ENCODE measurements at places on chromosomes 13 and 19.

DNA sequence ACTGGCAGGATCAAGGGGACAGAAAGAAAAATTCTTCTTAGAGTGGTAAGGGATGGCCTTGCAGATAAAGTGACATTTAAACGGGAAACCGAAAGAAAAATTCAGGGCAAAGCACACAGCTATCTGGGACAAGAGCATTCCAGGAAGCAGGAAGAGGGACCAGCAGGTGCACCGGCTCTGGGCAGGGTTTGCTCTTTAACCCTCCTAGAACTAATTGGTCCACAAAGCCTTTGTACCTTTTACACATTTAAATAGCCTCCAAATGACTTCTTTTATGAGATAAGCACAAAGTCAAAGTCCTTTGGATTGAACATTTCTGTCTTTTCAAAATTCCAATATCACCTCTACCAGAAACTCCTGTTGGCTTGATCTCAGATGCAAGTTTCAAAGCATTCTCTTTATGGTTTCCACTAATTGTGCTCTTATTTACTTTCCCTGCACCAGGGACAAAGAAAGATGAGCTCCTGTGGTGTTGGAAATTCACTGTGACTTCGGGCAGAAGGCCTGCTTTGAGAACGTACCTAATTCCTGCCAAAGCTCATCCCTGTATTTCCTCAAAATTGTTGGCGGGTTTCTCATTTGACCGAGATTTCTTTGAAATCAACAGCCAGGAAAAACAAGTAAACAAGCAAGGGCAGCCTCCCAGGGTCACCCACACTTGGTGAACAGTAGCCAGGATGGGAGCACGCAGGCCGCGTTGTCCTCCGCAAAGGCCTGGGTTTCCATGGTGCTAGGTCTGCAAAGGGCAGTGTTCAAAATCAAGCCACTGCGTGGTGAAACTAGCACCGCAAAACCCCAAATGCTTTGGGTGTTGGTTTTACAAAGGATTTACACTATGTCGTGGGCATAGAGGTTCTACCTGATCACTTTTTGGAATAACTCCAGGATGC is 98.6 kb downstream of the IRS2 start:
- no peak for DNase-seq

DNA sequence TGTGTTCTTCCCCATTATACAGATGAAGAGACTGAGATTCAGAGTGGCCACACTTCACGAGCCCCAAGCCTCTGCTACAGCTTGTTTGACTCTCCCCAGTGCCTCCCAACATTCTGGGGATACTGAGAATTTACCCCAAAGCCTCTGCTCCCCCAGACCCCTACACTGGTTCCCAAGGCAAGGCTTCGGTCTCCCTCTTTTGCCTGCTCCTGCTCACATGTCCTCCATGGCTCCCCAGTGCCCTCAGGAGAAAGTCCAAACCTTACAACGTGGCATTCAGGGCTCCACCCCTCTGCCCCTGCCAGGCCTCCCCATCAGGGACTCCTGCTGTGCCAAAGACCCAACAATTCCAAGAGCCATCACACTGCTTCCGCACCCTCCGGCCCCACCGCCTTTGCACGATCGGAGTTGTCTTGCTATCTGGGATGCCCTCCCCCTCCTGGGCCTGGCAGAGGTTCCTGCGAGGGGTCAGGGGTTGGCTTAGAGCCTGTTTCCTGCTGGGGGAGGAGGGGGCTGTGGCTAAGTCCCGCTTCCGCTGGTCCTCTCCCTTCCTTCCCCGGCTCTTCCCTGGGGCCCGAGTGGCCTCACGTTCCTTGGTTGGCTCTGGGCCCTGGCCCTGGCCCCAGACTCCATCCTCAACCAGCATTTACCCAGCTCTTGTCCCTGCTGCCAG is 15.4 kb downstream of the GTPBP3 start:
- no peak for DNase-seq

DNA sequence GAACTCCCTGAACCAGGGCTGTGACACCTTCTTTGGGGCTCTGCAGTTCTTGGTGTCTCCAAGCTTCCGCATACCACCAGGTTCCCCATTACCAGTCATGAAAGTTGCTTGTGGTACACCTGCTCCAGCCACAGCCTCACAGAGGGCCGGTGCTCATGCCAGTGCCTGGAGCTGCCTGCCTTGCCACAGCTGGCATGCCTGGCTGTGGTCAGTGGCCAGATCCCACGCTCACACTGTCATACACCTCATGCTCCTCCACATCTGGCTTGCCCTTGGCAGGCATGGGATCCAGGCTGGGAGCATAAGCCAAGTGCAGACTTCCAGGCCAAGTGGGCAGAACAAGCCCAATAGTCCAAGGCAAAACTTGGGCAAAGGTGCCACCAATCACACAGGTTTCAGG is 1054.9 kb downstream of the SLITRK5 start:
- DNase-seq = no peak

- no peak for DNase-seq
Observed at GRCh38 chr19:1663852-1664251, 11.4 kb upstream of the TCF3 start.

GRCh38 chr19:13962699-13963602 is 10.6 kb downstream of the DCAF15 start:
- DNase-seq = no peak

DNA sequence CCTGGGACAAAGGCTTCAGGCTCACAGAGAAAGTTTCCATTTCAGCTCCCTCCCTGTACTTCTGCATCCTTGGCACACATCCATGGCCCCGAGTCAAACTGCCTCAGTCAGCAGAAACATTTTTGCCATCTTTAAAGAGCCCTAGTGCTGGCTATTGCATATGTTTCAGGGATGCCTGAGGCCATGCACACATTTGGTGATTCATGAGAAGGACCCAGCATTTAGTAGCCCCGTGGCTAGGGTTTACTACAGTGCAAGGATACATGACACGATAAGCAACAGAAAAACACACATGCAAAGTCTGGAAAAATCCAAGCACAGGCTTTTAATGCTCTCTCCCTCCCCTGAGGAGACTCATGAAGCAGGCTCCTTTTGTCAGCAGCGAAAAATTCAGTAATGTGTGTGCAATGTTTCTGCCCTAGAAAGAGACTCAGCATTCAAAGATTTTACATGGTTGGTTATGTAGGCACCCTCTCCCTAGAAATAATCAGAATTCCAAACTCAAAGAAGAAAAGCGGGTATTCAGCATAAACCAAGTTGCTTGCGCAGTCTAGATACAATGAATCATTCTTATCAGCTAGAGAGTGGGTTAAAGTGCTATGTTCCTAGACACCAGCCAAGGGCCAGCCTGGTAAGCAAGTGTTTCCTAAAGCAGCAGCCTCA is 17.6 kb downstream of the ACOD1 start:
- peak; percentile 15 for DNase-seq

- no peak for DNase-seq
Observed at GRCh38 chr13:79528356-79528755, 47.4 kb downstream of the NDFIP2 start.

GRCh38 chr19:49361438-49362047 is 673 bp downstream of the TEAD2 start:
- DNase-seq = no peak

DNA sequence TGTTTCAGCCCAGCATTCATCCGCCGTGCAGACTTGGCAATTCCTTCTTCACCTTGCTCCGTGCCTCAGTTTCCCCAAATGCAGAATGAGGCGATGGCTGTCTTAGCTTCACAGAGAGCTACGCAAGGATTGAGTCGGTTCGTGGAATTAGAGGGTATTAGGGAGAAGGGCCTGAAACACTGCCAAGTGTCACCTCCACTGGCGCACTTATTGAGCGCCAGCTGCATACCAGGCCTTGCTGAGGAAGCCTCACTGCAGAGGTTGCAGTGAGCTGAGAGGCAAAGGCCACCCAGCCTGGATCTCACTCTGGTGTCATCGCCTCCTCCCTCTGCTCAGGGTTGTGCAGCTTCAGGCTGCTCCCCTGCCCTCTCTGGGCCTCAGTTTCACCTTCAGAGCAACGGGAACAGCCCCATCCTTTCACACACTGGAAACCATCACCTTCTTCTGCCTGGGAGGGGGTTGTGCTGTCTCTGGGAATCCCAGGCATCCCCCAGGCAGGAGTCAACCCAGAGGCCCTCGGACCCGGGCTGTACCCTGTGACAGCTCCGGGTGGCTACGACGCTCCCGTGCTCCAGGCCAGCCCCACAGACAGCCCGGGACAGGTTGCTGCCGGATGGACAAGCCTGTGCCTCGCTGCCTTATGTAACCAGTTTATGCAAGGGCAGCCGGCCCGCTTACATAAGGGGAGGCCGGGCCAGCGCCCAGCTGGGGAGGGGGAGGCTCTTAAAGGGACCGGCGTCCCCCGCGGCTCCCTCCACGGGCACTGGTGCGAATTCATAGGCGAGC is 31.9 kb downstream of the NFIC start:
- DNase-seq = peak; percentile 92

DNA sequence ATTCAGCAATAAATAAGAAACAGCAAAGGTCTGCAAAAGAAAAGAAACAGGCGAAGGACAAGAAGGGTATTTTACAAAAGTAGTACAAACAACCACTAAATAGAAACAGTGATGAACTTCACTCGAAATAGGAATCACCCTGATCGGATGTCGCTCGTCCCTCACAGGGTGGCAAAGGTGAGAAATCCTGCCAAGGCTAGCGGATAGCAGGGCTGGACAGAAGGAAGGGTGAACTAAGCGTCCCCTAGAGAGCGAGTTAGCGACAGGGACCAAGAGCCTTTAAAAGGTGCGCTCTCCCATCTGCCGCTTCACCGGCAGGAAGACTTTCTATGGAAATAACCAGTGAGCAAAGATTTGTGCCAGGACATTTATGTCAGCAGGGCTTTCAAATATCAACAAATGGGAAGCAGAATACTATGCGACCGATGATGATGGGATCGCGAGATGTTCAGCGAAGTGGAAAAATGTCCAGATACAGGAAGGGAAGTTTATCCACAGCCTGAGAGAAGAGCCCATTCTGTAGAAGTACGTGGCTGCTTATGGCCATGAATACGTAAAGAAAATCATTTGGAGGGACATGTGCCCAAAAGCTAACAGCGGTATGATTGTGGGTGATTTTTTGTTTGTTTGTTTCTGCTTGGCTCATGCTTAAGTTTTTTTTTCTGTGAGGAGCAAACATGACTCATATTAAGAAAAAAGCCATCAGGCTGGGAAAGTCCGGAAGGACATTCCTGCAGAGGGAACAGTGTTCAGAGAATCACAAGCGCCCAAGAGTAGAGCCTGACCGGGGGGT is 18.9 kb downstream of the ELAVL1 start:
- DNase-seq = no peak

GRCh38 chr13:21059641-21060337 is 1.6 kb downstream of the LATS2 start:
- DNase-seq = no peak

DNA sequence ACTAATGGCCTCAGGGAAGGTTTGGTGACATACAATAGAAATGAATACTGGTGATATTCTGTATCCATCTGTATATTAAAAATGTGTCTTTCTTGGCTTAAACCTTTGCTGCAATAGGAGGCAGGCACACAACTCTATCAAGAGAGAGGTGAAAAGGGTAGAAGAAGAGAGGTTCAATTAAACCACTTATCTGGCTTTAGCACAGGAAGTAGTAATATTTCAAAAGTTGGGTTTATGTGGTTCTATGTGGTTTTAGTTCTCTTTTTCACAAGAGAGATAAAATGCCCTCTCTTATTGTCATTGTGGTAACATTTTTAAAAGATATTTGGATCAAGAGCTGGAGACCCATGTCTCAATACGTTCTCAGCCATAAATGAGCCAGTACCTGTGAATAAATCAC is 146.2 kb upstream of the FNDC3A start:
- DNase-seq = no peak

- no peak for DNase-seq
Observed at GRCh38 chr19:23528376-23528775, 133.1 kb upstream of the ZNF91 start.

- no peak for DNase-seq
Observed at GRCh38 chr19:32387701-32388392, 17.7 kb upstream of the DPY19L3 start.

GRCh38 chr13:38998739-38999138 is 8.1 kb upstream of the STOML3 start:
- DNase-seq = no peak

- no peak for DNase-seq
Observed at GRCh38 chr13:43122791-43123190, 99.4 kb downstream of the DNAJC15 start.

GRCh38 chr19:10419646-10420443 is 493 bp upstream of the PDE4A start:
- DNase-seq = no peak

DNA sequence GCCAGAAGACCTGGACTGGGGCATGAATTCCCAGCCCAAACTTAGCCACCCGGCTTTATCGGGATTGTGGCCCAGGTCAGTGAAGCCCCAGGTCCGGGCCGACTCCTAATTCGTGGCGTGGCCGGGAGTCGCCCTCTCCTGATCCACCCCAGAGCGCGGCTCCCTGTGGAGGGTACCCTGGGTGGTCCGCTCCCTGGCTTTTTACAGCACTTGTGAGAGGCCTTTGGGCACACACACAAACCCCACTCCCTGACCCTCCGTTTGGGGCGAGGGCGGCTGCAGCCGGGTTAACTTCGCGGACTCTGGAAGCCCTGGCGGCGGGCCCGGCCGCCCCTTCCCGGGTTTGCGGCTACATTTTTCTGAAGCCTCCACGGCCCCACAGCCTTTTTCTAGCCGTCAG is 56.4 kb downstream of the ZNF568 start:
- no peak for DNase-seq

GRCh38 chr19:29753934-29754305 is 38.9 kb upstream of the C19orf12 start:
- no peak for DNase-seq

DNA sequence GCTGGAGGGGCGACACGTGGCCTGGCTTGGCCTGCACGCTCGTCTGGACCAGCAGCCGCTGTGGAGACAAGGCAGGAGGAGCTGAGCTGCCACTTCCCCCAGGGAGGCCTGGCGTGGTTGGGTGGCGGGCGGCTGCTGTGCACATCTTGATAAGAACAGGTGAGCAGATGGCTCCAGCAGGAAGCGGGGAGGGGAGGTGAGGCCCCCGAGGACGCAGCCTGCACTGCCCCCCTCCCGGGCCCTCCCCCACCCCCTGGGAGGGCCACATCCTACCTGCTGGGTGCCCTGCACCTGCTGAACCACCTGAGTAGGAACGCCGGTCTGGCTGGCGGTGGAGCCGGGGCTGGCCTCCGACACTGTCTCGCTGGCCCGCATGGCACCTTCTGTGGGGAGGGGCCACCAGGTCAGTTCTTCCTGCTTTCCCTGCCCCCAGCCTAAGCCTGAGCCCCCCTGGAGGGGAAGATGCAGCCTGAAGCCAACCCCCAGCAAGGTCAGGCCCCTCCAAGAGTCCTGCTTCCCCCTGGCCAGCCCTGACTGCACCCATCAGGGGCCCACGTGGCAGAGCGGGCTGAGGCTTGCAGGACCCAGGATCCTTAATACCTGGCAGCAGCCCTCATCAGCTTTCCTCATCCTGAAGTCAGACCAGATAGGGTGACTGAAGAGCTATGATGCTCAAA is 22.8 kb downstream of the RFX1 start:
- DNase-seq = no peak

DNA sequence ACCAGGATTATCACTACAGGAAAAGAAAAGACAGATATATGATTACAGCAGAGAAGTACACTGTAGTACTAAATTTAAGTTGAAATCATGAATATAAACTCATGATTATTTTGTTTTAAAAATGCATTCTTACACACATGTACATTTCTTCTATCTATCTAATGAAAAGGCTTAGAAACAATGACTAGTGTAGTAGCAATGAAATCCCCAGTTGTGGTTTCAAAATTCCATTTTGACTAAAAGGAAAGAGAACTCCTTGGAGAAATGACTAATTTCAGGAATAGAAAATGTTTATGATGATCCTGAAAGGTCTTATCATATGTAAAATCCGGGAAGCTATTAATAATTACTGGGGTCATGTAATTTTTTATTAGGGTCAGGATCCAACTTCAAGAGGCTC is 195.0 kb upstream of the STARD13 start:
- no peak for DNase-seq

- DNase-seq = no peak
Observed at GRCh38 chr13:110472904-110473563, 88.5 kb downstream of the RAB20 start.

Data from globus pallidus (tissue), 1 donor.